ENCODE measurements at places on chromosomes 7 and 10. TPM values are rescaled to one million over a fixed set of nuclear protein-coding genes. Genes with fewer than 3 reads are reported as not detected.

The ADD3 gene
- 205 TPM for total RNA-seq

The GNG11 gene
- 40.3 TPM for total RNA-seq

The EPHA1 gene
- 0.14 TPM for total RNA-seq

The FGFR2 gene
- 0.71 TPM for total RNA-seq

The GRM8 gene
- 0.14 TPM for total RNA-seq

The FUOM gene
- total RNA-seq, result 15.5 TPM

The EVX1 gene
- total RNA-seq, result under 0.01 TPM

The CTTNBP2 gene
- 0.28 TPM for total RNA-seq

The PNLIPRP3 gene
- total RNA-seq, result 0.09 TPM

The RUFY2 gene
- 17.9 TPM for total RNA-seq

The SPDYE9 gene
- not detected for total RNA-seq

The LRIT1 gene
- not detected for total RNA-seq

The ZFYVE27 gene
- 20.2 TPM for total RNA-seq

The NXPH1 gene
- not detected for total RNA-seq

The SUN3 gene
- not detected for total RNA-seq

The CACNA2D1 gene
- total RNA-seq, result 90.3 TPM

The ZNF655 gene
- total RNA-seq, result 42.6 TPM
